Cortex of kidney (tissue), 1 donor: ENCODE measurements at places on chromosomes 1 and 21.

GRCh38 chr1:221839782-221840395 lies 98.0 kb upstream of the DUSP10 start:
- DNase-seq, result no peak

- no peak for DNase-seq
These were observed 13.6 kb downstream of the NFYC start for GRCh38 chr1:40704817-40705733.

GRCh38 chr1:244112041-244112440 lies 61.0 kb downstream of the ZBTB18 start:
- no peak for DNase-seq

- no peak for DNase-seq
These were observed 15.9 kb downstream of the MCM3AP start for GRCh38 chr21:46269466-46269865.

GRCh38 chr1:76084029-76084627 lies 9.6 kb downstream of the ST6GALNAC3 start:
- no peak for DNase-seq

- DNase-seq, result no peak
These were observed 18.9 kb downstream of the LACTBL1 start for GRCh38 chr1:22953740-22954141.

DNA sequence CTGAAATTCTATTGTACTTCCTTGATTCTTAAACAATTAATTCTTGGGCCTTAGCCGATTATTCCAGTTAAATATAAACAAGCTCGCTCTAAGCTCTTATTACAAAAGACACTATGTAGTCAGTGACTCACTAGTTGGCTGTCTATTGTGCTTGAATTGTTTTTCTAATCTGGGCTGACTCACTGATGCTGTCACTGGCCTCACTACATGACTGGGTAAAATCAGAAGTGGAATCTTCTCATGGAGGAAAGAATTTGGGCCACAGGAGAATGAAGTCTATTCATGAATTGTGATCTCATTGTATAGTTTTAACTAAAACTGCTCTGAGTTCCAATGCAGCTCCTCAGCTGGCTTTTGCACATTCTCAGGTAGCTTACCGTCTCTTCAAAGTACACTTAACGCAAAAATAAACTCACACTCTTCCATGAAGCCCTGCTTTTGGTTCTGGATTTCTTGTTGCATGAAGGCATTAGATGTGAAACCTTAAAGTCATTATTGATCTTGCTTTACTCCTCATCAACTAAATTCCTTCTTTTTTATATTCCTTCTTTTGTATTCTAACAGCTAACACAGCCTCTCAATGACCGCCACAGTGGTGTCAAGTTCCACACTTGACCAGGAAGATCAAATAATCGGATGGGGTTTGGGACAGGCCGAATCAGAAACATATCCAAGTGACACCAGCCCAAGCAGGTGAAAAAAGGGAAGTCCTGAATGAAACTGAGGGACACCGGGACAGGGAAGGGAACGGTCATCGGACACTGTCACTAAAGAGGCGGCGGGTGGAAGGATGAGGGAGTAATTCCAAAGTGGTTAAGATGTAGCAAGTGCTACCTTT lies 80.9 kb upstream of the LBR start:
- no peak for DNase-seq

- DNase-seq, result no peak
These were observed 10.7 kb downstream of the DCST2 start for GRCh38 chr1:155022927-155023236.

- DNase-seq, result no peak
These were observed 27.5 kb upstream of the IGSF21 start for GRCh38 chr1:18079941-18080735.

- DNase-seq, result no peak
These were observed 100.4 kb downstream of the C1orf94 start for GRCh38 chr1:34277150-34277549.

- DNase-seq, result no peak
These were observed 534 bp downstream of the DNAJC28 start for GRCh38 chr21:33490991-33491372.

DNA sequence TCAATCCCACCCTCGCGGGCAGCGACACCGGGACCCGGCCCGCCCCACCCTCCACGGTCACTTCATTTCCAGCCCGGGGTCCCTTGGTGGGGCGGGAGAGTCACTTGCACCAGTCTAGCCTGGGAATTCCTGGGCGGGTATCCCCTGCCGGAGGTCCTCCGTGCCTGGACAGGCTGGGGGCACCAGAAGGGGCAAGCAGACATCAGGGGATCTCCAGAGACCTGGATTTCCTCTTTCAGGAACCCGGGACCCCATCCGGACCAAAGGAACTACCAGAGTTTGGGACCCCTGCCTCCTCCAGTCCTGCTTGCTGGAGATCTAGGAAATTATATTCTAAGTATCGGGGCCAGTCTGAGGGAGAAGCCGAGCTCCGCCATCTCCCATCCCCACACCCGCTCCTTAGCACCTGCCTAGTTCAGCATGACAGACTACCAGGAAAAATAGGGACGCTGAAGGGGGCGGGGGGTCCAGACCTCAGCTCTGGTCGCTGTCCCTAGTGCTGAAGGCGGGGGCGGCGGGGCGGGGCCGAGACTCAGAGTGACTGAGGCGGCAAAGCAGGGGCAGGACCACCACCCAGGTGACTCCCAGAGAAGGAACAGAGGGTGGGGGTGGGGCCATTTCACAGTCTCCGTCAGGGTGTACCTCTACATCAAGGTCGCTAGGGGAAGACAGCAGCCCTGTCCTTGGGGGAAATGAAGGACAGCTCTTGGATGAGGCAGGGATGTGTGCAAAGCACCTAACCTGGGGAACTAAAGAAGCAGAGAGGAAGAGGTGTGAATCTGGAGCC lies 832 bp downstream of the HCN3 start:
- no peak for DNase-seq

DNA sequence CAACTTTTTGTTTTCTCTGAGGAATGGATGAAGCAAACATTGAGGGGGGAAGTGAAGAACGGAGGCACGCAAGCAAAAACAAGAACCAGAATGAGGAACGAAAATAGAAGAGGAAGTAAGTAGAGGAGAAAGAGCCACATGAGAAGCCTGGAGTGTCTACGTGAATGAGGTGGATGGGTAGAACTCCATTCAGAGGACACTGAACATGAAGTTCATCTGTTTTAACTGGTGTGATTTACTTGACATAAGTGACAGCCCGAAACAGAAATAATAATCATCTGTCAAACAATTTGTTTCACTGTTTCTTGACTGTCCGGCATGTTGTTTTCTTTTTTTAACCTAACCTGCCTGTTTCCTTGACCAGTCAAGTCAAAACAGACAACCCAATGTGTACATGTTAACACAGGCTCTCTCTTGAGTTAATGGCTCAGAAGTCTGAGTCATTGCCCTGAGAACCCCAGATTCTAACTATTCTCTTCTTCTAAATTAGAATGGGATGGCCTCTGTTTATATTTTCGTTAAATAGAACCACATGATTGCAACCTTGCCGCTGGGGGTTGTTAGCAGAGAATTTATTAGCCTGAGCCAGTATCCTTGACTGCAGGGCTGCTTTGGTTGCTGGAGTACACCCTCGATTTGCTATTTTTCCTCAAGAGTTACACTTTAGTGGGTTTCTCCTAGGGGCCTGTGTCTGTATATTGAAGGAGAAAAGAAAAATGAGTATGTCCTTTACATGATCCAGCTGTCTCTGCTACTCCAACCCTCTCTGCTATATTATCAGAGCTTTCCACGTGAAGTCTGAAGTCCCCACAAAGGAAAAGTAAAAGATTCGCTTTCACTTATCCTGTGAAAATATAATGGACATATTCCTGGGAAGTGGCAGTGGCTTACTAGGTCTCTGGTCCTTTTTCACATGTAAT lies 151.7 kb downstream of the ZC3H11B start:
- DNase-seq, result no peak

GRCh38 chr1:111736548-111737215 lies 2.5 kb downstream of the INKA2 start:
- DNase-seq, result no peak

DNA sequence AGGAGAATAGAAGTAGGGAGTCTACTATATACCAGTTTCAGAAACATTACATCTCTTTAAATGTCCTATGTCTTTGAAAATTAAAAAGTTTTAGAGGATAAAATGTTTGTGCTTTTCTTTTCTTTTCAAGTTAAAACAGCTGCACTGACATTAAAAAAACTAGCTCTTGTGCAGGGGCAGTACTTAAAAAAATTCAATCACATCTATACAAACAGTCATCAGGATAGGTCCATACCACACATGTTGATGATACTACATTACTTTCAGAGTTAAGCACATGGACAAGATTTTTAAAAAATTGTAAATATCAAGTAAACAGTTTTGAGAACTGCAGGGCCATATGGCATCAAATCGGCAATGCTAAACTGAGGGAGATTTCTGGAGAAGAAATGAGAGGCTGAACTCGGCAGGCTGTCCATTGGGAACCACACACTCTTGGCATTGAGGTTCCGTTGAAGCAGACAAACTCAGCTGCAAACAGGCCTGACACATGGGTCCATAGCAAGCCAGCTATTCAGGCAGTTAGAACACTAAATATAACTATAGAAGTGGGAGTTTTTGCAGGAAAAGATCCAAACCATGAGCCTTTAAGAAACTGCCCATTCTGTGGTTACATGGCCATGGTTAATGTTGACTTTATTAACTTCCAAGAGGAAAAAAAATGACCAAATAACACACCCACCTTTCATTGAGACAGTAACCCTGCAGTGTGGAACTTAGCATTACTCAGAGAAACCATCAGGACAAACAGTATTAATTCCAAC lies 84.5 kb upstream of the BCL10 start:
- DNase-seq, result no peak

DNA sequence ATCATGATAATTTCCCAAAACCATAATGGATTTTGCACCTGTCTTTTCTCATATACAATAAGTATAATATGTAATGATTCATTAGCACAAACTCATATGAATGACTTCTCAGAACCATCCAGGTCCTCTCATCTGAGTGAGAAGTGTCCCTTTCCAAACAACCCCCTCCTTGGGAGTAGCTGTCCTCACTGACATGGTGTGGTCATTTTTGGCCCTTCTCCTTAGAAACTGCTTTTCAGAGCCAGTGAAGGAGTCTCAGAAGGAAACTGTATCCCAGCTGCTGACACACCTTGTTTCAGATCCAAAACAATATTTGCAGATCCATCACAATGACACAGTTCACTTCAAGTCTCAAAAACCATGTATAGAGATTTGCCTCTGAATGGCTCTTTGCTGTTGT lies 95.5 kb downstream of the MIS18A start:
- no peak for DNase-seq

- no peak for DNase-seq
These were observed 87.0 kb downstream of the SIPA1L2 start for GRCh38 chr1:232542633-232543593.

GRCh38 chr1:158496374-158496773 lies 24.4 kb downstream of the OR10R2 start:
- DNase-seq, result no peak

DNA sequence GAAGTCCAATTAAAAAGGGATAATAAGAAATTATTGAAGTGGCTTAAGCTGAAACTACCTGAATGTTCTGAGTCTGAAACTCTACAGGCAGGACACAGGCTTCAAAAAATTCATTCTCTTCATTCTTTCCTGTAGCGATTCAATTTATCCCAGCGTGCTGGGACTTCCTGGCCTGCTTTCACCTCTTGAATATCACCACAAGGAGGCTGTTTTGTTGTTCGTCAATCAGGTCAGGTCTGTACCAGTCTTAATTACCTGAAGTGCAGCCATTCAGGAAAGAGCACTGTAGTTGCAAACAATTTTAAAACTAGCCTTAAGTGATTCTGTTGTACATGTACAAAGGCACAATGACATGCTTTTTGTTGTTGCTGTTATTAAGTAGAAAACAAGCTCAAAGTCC lies 38.4 kb downstream of the FYB2 start:
- DNase-seq, result no peak

DNA sequence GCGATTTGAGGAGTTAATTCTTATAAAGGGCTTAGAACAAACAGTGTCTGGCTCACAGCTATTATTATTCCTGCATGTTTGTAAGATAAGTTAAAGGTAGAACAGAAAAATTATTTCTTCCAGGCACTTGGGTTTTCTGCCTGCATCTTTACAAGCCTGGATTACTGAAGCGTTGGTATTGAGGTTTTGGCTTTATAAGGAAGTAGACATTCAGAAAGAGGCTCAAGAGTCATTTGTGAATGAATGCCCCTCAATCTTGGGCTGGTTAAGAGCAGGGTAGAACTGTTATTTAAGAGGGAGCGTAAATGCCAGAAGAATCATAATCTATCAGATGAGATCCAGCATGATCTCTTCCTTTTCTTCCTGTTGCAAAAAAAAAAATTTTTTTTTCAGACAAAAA lies 77.3 kb upstream of the ARID1A start:
- DNase-seq, result no peak

- DNase-seq, result no peak
These were observed 9.7 kb downstream of the PTGS2 start for GRCh38 chr1:186670297-186671135.

- no peak for DNase-seq
These were observed at the start of gene TRAF3IP3 for GRCh38 chr1:209755926-209756614. Gene TRAF3IP3 (plus strand): TSS chr1:209756053. CDS start chr1:209760040, 3,987 bp downstream.

- DNase-seq, result no peak
These were observed 99.8 kb downstream of the INTS7 start for GRCh38 chr1:211935448-211935970.

- no peak for DNase-seq
These were observed 16.0 kb upstream of the ARHGEF10L start for GRCh38 chr1:17523321-17524041.

GRCh38 chr1:208148380-208148779 lies 95.8 kb downstream of the PLXNA2 start:
- no peak for DNase-seq

DNA sequence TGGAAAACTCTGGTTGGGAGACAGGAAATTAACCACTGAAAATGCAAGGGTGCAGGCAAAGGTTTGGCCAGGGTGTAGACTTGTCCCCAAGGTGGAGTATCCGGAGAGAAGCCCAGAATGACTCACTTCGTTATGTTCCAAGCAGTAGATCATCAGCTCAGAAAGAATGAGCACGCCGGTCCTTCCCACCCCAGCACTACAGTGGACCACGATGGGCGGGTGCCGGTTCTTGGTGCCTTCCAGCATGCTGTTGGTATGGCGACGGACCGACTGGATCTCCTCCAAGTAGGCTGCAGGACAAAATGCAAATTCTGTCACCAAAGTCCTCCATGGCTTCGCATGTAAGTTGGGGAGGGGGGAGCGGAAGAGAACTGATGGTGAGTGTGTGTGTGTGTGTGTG lies 83.4 kb downstream of the SMYD2 start:
- DNase-seq, result no peak

GRCh38 chr1:39332828-39333227 lies 128.3 kb downstream of the MACF1 start:
- DNase-seq, result no peak

GRCh38 chr1:160993544-160994193 lies 27.3 kb downstream of the F11R start:
- DNase-seq, result no peak

GRCh38 chr1:163361123-163361934 lies 39.6 kb downstream of the NUF2 start:
- no peak for DNase-seq

- no peak for DNase-seq
These were observed 5.8 kb downstream of the LAMC2 start for GRCh38 chr1:183191833-183192232.

GRCh38 chr1:181084606-181084969 lies 3.9 kb upstream of the IER5 start:
- DNase-seq, result no peak

- no peak for DNase-seq
These were observed 8.3 kb upstream of the DIPK1A start for GRCh38 chr1:92969517-92969916.
